DMS53 (cell line): ENCODE measurements at places on chromosomes 1 and 21.
A peak's percentile ranks its signal among the peaks of the same experiment; 100 is the strongest.

GRCh38 chr1:217554849-217555248 is 76.0 kb downstream of the GPATCH2 start:
- no peak for DNase-seq

DNA sequence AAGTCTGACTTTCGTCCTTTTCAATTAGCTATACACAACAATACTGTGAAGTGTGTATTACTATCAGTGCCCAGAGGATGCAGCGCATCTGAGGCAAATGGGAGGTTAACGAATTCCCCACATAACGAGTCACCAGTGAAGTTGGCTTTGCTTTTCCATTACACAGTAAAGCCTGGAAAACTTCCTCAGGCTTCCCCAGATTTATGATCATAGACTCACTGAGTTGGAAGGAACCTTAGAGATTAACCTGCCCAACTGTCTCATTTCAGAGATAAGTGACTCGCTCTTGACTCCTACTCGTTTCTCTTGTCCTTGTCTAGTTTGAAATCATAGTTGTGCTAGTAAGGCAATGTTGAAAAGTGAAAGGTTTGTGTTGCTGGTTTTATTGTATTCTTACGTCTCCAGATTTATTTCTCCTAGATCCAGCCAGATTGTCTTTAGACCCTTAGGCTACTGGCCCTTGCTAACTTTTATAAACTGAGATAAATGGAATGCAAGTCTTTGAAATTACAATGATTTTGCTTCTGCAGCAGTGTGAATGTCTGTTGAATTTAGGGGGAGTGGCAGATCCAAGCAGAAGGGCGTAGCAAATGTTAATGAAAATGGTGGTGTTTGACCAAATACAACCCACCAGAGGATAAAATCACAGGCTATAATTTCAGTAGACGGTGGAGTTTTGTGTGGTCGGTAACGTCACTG is 17.3 kb downstream of the S1PR1 start:
- peak; percentile 26 for DNase-seq

GRCh38 chr1:65178235-65178634 is 30.2 kb downstream of the AK4 start:
- DNase-seq = peak; percentile 78

- DNase-seq = peak; percentile 76
Measured at GRCh38 chr1:156860628-156861423, at the start of gene NTRK1. Gene NTRK1 (plus strand): TSS chr1:156860865. CDS start chr1:156860935, 70 bp downstream.

DNA sequence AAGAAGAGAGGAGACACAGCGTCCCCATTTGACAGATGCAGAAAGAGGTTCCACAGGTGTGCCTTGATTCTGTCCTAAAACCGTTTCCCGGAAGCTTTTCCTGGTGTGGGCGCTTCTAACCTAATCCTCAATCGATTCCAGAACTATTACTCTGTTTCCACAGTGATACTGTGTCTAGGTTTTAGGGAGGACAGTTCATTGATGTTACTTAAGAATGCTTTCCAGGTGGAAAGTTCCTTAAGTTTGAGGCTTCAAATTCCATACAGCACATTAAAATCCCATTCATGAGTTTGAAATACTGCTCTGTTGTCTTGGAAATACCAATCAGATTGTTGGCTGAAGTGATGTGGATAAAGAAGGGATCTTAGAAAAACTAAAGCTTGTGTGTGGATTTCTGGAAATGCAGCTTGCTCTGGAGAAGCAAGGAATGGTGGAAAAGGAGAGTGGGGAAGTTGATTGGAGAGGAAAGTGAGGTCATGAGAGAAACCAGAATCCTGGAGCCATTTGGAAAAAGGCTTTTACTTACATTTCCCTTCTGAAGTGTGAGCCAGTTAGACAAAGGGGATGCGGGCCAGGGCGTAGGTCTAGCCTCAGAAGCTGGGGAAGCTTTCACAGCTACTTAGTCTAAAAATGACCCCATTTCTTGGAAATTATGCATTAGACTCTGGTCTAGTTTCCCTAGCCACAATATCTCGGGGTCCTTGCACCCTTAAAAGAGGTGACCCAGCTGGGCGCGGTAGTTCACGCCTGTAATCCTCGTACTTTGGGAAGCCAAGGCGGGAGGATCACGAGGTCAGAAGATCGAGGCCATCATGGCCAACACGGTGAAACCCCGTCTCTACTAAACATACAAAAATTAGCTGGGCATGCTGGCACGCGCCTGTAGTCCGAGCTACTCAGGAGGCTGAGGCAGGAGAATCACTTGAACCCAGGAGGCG is 6.7 kb downstream of the ELF3 start:
- peak; percentile 85 for DNase-seq

DNA sequence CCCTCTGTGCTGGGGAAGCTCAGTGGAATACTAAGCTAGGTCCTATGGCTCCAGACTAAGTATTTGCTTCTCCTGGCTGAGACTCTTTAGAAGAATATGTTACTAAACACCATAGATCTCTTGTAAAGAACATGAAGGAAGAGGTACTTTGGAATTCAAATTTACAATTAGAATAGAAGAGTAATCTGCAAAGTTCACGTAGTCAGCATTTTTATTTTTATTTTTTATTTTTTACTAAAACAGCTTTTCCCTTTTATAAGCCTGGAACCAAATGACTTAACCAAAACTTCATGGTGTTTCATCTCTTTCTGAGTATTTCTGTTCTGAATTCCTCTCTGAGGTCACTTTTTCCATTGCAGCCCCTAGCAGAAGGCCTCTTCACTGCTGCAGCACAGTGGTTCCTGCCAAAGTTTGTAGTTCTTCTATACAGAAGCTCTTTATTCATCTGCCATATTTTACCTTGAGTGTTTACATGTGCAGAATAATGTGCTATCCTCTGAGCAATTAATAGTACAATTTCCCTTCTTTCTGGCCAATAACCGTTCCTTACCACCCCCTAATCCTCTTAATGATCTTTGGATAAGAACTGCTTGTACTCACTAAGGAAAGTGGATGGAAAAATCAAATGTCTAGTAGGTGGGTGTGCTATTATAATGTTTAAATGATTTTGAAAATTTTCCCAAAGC is 27.2 kb downstream of the TSEN15 start:
- DNase-seq = no peak

DNA sequence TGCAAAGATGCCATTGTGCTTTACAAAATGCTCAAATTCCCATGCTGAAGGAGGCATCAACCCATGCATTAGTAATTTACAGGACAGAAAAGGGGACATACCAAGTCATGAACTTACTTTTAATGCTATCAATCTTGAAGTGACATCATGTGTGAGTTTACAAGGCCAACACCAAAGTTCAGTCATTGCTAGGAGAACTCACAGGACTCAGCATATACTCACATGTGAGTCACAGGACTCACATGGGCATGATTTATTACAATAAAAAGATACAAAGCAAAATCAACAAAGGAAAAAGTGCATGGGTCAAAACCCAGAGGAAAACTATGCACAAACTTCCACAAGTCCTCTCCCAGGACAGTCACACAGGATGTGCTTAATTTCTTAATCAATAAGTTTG is 1656.0 kb downstream of the MRPL39 start:
- DNase-seq = no peak

DNA sequence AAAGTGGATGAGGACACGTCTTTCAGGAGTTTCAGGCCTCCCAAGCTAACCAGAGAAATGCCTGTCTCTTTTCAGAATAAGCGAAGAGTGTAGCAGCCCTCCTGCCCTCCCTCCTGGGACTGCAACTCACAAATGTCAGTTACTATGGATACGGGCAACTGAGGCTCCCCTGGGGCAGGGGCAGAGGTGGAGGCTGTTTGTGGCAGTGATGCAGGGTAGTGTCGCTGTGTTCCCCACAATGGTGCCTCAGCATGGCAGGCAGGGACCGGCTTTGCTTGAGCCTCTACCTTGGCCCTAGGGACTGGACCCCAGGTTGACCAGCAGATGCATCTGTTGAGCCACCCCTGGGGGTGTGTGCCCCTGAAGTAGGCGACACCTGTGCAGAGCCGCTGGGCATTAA is 10.2 kb downstream of the NFASC start:
- DNase-seq = no peak

DNA sequence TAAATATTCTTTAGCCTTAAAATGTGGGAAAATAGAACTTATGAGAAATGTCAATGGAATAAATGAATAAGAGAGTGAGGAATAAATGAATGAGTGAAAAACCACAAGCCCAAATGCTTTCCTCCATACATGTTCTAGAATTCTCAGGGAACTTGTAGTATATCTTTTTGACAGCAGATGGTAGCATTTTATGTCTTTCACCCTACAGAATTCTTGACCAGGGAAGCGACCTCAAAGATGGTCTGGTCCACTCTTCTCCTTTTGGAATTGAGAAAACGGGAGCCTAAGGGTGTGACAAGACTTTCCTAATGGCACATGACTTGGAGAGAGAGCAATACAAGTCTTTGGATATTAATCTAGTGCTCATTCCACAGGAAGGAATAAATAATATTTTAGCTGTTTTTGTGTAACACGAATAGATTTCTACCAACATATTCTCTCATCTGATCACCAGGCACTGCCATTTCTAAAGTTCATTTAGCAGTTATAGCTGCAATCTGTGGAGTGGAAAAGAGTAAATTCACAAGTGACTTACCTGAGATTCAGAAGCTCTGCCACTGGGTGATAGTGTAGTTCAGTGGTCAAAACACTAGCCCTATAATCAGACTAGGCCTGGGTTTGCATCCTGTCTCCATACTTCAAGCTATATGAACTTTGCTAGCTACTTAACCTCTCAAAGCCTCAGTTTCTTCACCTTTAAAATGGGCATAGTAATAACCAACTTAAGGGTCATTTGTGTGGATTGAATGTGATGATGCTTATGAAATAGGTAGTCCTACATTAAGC is 15.0 kb upstream of the F5 start:
- peak; percentile 66 for DNase-seq

DNA sequence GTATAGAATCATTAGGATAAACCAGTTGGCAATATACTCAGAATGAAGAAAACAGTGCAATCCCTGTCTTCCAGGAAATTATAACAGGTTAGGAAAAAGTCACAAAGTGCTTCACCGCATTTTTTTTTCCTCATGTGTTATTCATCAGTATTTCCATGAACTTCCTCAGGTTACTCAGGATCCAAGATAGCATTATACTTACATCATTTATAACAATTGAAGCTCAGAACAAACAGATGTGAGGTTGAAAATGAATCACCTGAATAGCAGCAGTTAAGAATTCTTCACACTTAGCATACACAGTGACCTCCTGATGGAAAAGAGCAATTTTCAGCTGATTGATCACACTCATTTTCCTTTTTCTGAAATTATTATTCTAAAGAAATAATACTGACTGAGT is 1040.7 kb upstream of the B3GALT2 start:
- DNase-seq = peak; percentile 49

- no peak for DNase-seq
Measured at GRCh38 chr1:92774407-92774806, 10.5 kb downstream of the EVI5 start.

DNA sequence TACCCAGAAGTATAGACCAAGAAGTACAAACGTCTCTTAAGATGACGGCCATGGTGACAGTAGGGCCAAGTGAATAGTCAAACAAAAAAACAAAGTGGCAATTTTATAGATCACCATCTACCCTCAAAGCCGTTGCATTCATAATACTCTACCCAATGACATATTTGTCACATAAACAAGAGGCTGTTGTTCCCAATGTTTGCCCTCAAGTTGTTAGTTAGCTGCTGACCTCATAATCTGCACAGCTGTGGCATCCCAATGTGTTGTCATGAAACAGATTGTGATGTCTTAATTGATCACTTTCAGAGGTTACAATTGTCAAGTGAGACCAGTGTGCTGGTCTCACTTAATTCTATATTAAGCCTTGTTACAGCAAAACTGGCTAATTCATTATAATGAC is 333.8 kb downstream of the ST6GALNAC3 start:
- DNase-seq = no peak

DNA sequence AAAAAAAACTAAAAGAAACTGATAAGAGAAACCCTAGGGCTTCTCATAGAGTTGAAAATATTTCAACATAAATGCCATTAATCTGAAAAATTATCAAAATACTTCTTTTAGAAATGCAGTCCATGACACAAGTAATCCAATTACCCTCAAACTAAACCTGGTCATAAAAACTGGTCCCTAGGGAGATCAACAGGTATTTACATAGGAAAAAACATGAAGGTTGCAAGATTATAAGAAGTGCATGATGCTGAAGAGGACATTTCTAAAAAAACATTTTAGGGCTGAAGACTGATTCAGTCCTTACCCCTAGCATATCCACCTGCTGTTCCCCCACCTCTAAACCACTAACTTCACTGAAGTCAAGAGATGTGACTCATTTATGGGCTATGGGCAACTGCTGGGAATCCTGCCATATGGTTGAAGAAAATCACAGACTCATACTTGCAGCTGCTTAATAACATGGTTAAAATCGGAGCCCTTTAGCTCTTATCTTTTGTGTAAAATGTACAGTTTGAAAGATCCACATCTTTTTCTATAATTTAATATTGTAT is 131.0 kb upstream of the RUNX1 start:
- DNase-seq = peak; percentile 59

DNA sequence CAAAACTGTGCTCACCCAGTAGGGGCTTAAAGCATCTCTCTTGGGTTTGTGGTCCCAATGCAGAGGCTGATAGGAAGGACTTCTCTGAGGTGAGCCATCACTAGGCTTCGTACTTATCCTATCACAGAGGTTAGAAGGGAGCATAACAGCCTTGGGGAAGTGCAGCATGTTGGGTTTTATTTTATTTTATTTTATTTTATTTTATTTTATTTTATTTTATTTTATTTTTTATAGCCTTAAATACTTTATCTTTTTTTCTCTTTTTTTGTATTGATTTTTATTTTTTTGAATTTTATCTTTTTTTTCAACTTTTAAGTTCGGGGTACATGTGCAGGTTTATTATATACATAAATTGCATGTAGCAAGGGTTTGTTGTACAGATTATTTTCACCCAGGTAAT is 48.9 kb upstream of the LPGAT1 start:
- DNase-seq = no peak

DNA sequence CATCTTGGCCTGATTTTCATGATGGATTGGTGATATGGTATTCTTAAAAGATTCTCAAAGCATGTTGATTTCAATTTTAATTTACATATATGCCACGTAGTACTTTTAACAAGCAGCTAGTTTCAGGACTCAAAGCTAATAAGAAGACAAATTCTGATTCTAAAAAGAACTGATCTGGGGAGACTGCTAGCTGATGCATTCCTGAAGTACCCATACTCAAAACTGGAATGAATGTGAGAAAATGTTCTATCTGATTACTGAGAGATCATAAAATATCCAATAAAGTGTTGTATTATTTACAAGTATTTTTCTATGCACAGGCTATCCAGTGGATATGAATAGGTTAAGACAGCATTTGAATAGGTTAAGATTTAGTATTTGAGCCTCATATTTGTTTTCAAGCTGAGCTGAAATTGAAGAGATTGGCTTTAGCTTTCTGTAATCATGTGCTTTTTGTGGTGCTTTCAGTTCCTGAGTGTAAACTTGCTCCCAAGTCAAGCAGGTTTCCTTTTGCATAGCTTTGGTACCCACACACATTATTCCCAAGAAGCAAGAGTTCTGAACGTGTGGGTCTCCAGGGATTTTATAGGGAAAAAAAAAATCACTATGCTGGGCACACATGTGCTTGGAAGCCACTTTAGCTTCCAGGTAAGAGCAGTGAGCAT is 114.1 kb downstream of the VPS13D start:
- no peak for DNase-seq

- no peak for DNase-seq
Measured at GRCh38 chr1:245582026-245582425, 427.2 kb downstream of the KIF26B start.

GRCh38 chr1:222195857-222196256 is 352.0 kb downstream of the HHIPL2 start:
- peak; percentile 51 for DNase-seq

GRCh38 chr1:65691152-65691900 is 101.4 kb upstream of the PDE4B start:
- no peak for DNase-seq

GRCh38 chr1:221431068-221431651 is 310.7 kb downstream of the DUSP10 start:
- no peak for DNase-seq

- DNase-seq = peak; percentile 65
Measured at GRCh38 chr1:65264197-65264929, 45.0 kb upstream of the DNAJC6 start.
